ENCODE measurements at places on chromosomes 13 and 19.

DNA sequence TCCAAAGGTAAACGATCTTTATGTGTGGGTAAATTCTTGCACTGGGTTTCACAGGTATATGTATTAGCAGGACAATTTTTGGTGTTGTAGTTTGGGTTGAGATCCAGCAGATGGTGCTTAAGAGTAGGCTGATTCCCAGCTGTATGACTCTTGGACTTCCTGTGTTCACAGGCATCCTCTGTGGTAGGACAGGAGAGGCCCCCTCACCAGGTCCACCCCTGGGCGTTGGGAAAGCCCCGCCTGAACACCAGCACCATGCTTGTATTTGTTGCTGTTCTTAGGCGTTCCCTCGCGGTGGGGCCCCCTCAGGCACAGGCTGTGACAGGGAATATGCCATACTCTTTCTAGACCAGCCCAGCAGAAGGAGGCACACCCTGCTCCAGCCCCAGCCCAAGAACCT, 49.5 kb upstream of the PCDH17 start:
- DNase-seq = no peak

DNA sequence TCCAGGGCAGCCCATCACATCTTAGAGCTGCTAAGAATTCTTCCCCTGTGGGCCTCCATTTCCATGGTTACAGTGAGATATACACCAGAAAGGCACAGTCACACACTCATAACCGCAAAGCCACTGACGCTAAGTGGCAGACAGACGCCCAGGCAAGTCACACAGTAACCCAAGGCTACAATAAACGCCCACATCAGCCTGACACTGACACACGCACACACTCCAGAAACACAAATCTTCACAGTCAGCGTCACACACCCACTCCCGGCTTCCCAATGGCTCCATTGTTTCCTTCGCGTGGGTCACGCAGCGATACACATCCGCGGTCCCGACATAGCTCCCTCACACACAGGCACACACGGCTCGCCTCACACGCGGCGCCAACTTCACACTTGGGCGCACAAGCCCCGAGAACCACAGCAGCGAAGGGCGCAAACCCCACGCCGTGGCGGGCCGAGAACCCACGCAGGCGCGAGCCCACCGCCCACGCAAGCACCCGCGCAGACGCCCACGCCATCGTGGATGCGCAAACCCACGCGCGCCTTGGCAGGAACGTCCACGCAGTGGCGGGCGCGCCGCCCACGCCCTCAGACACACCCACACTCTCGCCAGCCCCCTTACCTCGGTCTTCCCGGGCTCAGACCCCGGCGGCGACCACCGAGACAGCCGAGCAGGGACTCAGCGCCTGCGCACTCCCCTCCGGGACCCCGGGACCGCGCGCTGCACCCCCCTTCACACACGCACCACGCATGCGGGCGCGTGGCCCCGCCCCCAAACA, at the start of gene ZNF667:
ZNF667 (minus strand) TSS at position 695 of the 778 bp plus-strand sequence. CDS start 14,975 bp downstream, outside the sequence.
- no peak for DNase-seq

DNA sequence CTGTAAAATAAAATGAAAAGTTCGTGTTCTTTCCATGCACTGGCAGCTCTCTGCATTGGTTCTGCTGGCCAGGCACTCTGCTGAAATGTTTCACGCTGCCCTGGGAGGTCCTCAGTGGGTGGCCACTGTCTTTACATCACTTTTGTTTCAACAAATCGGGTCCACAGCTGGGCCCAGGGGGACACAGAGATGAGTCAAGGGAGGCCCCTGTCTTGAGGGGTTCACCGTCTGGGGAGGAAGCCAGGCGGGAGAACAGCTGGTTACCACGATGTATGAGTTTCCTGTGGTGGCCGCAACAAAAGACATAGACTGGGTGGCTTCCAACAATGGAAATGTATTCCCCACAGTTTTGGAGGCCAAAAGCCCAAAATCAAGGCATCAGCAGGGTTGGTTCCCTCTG, 5.1 kb upstream of the KLF2 start:
- no peak for DNase-seq

- DNase-seq = no peak
Measured at GRCh38 chr19:648305-648704, 8.6 kb downstream of the FGF22 start.

DNA sequence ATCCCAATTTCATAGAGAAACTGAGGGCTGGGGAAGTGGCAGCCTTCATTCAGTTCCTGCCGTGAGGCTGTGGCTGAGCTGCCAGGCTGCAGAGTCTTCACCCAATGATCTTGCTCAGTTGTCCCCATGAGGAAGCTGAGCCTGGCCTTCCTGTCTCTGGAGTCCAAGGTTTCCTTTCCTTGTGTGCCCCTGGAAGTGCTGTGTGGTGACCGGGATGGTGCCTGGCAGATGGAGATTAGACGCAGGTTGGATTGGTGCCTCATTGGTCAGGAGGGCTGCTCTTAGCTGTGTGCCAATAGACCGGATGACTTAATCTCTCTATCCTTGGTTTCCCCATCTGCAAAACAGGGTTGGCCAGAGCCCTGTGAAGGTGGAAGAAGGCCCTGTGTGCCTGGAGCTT, 24.6 kb downstream of the DNM2 start:
- DNase-seq = no peak

- no peak for DNase-seq
Measured at GRCh38 chr19:453606-454005, 7.2 kb downstream of the SHC2 start.

DNA sequence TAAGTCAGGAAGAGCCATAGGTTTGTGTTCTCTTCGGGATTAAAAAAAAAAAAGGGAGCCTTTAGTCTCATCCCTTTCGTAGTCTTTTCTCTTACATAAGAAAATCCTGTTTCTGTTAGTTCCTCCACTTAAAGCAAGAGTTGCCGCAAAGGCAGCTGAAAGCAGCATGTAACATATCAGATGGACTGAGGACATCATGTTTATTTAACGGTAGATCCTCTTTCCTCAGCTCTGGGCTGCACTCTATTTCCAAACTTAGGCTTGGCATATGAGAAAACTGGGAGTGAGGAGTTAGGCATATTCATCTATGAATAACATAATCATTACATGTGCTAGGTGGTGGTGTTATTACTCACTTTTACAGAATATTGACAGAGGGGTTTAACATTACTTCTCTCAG, 391.2 kb downstream of the KLF12 start:
- no peak for DNase-seq

GRCh38 chr19:30565636-30566035, 193.5 kb downstream of the ZNF536 start:
- no peak for DNase-seq

- no peak for DNase-seq
Measured at GRCh38 chr13:29958476-29958875, 108.1 kb upstream of the UBL3 start.
